Right renal cortex interstitium (tissue), 3 donors: ENCODE measurements at places on chromosomes 2 and 18. TPM values are rescaled to one million over a fixed set of nuclear protein-coding genes. Genes with fewer than 3 reads are reported as not detected.

GRCh38 chr2:168160897-168161296 is 86.5 kb downstream of the STK39 start:
- DNase-seq: no peak

DNA sequence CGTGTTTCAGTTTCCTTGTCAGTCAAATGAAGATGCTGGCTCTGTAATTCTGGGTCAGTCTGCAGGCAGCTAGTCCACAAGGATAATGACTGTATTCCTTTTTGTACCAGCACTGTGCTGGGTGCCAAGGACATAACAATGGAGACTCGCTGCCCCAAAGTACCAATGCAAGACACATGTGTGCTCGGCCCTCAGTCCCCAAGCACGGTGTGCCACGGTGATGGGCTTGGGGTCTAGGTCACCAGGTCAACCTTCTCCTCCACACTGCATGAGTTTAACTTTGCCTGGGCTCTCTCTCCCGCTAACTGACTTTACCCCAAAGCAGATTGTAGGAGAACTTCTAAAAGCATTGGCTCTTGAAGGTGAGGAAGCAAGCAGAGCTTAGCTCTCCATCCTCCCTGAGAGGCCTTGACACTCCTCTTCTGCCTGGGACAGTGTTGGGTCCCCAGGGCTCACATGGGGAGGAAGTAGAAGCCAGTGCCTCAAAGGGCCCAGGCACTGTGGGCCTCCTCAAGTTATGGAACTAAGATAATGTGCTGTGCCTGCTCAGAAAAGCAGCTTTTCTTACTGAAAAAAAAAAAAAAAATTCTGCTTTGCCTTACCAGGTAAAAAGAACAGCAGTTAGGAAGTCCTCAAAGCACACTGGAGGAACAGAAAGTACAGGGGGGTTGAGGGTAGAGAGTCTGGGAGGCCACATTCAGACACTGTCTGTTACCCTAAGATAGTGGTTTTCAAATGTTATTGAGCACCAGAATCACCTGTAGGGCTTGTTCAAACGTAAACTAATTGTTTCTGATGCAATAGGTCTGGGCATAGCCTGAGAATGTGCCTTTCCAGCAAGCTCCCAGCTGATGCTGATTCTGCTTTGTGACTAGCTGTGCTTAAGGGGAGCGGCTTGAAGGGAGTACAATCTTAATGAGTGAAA is 276.4 kb upstream of the CXCR4 start:
- no peak for DNase-seq

GRCh38 chr18:79640064-79640672 is 39.4 kb upstream of the CTDP1 start:
- DNase-seq: no peak

DNA sequence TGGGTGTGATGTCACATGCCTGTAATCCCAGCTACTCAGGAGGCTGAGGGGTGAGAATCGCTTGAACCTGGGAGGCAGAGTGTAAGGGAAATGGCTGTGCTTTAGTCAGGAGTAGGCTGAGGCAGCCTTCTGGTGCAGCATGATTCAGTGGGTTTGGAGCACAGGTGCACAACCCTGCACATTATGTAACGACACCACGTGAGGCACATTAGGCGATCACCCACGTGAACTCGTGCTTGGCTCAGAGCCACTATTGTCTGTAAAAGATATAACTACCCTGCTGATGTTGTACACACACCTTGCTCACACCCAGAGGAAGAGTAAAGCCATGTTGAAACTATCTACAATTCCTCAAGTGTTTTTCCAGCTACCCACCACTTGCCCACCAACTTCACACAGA is 54.8 kb upstream of the ZC3H15 start:
- DNase-seq: no peak

Gene SAG
- polyA plus RNA-seq: 0.16 TPM

Gene DNER
- 67.9 TPM for polyA plus RNA-seq

GRCh38 chr2:71925268-71926088 is 222.2 kb downstream of the CYP26B1 start:
- no peak for DNase-seq

GRCh38 chr18:6719910-6720683 is 9.4 kb upstream of the ARHGAP28 start:
- no peak for DNase-seq

Gene RFX8
- polyA plus RNA-seq: 1.00 TPM
